NCI-H1417 treated with DMSO at 0.1 percent for 48 hours (cell line): ENCODE measurements at places on chromosomes 2 and 18.

- DNase-seq = no peak
These were observed 20.1 kb upstream of the TNP1 start for GRCh38 chr2:216879727-216880508.

- no peak for DNase-seq
These were observed 79.9 kb downstream of the TRIB2 start for GRCh38 chr2:12796657-12797056.

- DNase-seq = no peak
These were observed 71.1 kb downstream of the MTA3 start for GRCh38 chr2:42639340-42640077.

DNA sequence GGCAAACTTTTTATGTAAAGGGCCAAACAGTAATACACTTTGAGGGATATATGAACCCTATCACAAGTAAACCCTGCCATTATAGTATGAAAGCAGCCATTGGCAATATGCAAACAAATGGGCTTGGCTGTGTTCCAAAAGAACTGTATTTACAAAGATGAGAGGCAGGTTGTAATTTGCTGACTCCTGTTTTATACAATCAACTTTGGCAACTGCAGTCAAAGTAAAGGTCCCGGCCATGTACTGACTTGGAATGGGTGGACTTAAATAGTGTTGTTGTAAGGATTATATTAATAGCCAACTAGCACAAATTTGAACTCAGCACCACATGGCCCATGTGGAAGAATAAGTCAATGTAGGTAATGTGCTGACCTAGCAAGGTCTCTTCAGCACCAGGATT is 223.4 kb downstream of the WDPCP start:
- peak; percentile 53 for DNase-seq

- DNase-seq = no peak
These were observed 28.3 kb downstream of the ZAP70 start for GRCh38 chr2:97741686-97742085.

- DNase-seq = no peak
These were observed 2.8 kb upstream of the GYPC start for GRCh38 chr2:126653109-126653508.

- DNase-seq = no peak
These were observed 97.1 kb upstream of the EPB41L3 start for GRCh38 chr18:5640939-5641338.
